ENCODE measurements at places on chromosomes 6 and 20.

DNA sequence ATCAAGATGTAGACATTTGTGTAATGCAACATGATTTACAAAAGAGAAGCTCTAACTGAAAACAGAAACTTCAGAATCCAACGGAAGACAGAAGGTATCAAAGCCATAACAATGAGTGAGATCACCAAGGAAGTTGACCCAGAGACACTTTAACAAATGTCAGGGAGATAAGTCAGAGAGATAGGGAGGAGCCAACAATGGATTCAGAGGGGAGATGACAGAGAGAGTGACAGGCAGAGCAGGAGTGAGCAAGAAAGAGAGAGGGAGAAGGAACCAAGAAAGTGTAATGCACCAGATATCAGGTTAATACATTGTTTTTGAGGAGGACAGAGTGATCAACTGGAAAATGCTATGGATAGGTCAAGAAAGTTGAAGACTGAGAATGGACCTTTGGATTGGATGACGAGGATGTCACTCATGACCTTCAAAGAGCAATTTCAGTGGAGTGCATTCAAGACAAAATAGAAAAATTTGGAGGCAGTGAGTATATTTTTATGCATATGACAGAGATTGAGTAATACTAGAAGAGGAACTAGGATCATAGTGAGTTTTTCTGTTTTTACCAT is 86.6 kb downstream of the TRDN start:
- DNase-seq, result no peak

DNA sequence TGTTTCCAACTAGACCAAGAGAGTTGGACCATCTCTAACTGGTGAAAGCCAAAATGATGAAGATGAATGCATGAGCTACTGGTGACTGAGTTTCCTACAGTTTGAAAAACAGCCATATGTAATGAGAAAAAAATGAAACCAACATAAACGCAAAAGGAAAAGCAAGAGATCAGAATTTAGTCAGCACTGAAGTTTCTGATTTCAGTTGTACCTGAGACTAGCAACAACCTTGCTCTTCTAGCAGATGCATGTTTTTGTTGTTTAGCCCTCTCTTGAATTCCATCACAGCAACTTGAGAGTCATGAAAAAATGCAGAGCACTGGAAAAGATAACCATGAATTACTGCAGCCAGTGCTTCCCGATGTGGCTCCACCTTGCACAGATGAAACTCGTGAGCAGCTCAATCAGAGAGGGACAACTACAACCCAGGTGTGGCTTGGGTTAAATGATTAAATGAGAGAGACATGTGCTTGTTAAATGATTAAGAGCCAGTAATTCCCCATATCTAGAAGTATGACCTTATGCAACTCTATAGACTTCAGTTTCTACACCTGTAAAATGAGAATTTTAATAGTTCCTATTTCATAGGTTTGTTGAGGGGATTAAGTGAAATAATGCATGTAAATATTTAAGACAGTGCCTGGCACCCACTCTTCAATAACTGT is 104.8 kb downstream of the ELOVL4 start:
- DNase-seq, result no peak

DNA sequence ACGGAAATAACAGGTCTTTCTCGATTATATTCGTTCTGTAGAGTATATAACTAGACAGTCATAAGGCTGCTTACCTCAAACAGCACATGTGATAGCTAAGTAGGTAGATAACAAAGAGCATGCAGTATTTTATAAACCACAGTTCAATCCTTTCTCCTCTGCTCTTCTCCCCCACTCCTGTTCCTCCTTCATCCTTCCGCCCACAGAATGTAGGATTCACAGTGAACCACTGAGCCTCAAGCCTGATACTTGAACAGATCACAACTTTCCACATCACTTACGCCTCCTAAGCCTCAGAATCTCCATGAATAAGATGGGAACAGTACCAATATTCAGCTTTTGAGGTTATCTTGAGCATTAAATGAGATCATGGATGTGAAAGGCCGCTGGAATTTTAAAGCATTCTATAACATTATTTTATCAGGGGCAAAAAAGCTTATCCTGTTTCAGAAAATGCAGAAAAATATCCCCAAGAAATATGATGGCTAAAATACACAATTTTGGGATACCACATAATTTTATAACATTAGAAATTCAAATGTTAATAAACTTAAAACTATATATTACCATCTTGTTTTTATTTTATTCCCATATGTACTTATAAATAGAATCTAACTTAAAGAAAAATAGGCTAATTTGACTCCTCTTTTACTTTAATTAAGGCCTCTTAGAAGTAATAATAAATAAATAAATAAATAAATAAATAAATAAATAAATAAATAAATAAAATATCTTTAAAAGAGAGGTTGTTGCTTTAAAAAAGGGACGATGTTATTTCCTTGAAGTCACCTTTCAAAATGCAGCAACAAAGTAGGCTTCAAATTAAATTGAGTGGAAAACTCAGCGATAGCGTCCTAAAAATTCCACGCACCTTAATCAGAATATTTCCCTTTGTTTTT is 33.4 kb downstream of the MTFR2 start:
- no peak for DNase-seq

DNA sequence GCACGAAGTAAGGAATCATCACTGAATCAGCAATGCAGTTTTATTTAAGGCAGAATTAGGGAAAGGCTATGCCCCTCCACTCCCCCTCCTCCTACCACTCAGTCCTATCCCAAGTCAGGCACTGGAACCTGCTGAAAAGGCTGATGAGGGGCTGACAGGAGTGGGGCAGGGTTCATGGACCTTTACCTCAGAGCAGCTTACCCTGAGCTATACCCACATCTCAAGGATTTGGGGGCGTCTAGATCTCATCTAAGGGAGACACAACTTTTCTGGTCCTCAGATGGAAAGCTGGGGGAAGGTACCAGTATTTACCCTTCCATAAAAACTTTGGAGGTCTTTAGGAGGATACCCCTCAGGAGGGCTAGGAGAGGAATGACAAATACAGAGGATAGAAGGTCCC is 27.2 kb downstream of the GSS start:
- no peak for DNase-seq

- DNase-seq, result no peak
These were observed at the start of gene PCSK2 for GRCh38 chr20:17226410-17227218. TSS of gene PCSK2 (plus strand) at chr20:17227040. CDS start at chr20:17227306, 266 bp downstream.

DNA sequence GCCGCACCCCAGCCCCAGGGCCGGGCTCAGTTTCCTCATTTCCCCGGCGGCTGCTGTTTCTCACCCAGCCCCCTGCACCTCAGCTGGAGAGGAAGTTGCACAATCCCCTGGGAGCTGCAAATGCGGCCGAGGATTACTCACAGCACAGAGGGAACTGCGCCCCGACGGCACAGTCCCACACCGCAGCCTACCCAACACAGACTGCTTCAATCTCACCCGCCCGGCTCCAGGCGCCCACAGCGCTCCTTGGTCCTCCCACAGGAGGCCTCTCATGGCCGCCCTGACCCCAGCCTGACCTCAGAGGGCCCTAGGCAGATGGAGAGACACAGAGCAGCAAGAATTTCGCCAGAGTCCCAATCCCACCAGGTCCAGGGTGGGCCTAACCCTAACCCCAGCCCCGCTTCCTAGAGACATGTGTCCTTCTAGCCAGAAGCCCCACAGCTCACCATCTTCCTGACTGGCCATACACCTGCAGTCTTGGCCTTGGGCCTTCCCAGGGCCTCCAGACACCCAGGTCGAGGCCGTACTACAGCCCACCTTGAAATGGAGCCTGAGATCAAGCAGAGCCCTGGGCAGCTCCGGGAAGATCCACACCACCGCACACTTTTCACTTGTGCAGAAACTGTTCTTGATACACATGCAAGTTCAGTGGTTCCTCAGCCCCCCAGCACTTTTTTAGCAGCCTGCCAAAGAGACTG is 11.7 kb downstream of the TFEB start:
- DNase-seq, result no peak

DNA sequence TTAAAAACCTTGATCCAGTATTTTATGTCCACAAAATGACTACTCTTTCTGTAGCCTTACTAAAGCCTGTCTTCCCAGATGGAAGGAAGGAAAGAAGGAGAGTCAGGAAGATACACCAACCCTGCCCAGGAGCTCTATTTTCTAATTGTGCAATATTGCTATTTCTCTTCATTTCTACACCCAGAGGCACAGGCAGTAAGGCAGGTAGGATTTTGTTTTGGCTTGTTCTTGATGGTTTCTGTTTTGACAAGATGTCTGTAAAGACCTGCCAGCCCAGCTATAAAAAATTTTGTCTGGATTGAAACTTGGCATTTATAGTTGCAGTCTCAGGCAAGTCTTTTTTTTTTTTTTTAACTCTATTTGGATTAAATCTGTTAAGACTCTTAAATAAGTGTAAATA is 587.5 kb upstream of the ARID1B start:
- DNase-seq, result no peak

DNA sequence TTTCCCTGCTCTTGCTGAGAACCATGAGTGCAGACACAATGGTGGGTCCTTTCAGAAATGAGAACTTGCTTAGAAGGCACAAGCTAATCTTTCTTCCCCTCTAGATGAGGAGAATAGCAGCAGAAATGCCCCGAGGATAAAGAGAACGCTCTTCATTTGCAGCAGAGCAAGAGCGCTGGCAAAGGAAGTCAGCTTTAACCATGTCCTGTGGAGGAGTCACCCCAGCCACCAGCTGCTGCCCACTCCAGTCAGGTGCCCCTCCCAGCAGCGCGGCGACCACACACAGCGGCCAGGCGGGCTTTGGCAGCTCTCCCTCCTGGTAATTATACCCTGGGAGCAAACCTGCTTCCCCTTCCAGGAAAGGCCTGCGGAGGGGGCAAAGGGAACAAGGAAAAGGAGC is 42.4 kb upstream of the EMILIN3 start:
- no peak for DNase-seq

- no peak for DNase-seq
These were observed 302.2 kb upstream of the EPHA7 start for GRCh38 chr6:93721386-93722048.

DNA sequence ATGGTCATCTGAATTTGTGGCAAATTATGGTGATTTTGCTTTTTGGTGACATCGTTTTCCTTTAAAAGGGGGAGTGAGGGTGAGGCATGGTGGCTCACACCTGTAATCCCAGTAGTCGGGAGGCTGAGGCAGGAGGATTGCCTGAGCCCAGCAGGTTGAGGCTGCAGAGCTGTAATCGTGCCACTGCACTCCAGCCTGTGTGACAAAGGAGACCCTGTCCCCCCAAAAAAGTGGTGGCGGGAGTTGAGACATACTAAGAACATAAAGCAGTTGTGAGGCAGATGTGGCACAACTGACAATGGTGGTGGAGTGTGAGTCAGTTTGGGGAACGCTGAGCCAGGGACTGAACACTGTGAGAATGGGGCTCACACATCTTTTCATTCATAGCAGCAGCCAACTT is 45.5 kb downstream of the ADNP start:
- no peak for DNase-seq

DNA sequence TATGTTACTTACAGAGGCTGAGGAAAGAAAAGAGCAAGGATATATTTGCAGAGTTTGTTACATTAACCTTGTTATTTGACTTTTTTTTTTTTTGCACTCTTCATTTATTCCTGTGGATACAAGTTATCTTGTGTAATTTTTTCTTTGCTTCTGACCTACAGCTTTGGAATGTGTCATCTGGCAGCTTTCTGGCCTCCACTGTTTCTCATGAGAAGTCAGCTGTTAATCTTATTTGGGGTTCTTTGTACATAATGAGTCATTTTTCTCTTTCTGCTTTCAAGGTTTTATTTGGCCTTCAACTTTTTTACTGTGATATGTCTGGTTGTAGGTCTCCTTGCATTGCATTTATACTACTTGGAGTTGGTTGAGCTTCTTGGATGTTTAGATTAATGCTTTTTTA is 333.4 kb downstream of the SMOC2 start:
- DNase-seq, result no peak

- DNase-seq, result no peak
These were observed 24.4 kb upstream of the EDN1 start for GRCh38 chr6:12265791-12266190.

DNA sequence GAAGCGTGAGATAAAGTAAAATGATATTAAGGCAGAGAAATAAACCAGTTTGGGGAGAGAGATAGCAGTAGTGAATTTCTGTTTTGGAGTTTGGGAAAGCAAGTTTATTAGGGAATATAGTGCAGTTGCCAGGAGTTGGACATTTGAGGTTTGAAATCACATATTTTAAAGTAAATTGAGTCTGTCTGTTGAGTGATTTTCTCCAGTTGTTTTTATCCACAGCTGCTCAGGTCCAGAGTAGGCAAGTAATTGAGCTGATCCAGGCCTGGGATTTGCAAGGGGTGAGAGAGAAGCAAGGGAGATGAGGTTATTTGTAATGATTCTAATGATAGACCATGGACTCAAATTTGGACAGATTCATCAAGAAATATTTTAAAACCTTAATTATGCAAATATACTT is 481.9 kb downstream of the UTRN start:
- DNase-seq, result no peak

DNA sequence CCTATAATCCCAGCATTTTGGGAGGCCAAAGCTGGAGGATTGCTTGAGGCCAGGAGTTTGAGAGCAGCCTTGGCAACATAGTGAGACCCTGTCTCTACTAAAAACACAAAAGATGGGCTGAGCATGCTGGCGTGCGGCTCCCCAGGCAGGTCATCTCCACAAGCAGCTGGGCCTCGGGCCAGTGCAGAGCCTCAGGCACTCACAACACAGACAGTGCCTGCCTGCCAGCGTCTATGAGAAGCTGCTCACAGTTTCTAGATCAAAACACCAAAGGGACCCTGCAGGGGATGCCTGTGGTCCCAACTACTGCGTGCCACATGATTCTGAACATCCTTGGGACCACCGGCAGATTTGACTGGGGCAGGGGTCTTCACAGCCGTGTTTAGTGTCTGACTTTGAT is 59.4 kb downstream of the GINS1 start:
- DNase-seq, result no peak
